ENCODE measurements at places on chromosomes 5 and 9.

DNA sequence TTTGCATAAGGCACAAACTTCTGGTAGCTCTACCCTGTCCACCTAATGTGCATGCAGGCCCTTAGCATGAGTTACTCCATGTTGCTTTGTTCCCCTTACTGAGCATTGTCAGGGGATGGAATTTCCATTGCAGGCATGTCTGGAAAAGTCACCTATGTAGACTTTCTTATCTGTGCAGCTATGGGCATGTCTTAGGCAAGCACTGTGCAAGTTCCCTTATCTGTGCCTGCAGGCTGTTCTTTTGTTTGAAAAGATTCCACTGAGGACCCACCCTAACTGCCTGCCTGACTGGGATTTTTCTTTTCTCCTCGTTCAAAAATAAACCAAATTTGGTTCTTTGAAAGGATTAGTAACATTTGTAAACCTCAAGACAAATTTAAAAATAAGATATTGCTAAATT lies 587.0 kb downstream of the CDH18 start:
- no peak for DNase-seq

GRCh38 chr5:87825583-87825982 lies 412.9 kb upstream of the CCNH start:
- DNase-seq: no peak

DNA sequence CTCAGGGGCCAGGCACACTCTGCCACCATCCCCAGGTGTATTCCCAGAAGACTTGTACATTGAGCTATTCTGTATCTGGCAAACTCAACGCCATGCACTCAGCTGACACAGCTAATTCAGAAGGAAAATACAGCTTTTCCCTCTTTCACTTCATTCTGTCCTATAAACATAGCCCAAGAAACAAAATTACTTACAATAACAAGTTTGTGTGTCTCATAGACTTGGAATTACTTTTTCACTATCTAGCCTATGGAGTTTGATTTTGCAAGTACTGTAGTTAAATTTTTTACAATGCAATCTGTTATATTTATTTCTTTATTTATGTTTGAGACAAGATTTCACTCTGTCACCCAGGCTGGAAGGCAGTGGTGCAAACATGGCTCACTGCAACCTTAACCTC lies 125.1 kb upstream of the KLF9 start:
- DNase-seq: no peak

DNA sequence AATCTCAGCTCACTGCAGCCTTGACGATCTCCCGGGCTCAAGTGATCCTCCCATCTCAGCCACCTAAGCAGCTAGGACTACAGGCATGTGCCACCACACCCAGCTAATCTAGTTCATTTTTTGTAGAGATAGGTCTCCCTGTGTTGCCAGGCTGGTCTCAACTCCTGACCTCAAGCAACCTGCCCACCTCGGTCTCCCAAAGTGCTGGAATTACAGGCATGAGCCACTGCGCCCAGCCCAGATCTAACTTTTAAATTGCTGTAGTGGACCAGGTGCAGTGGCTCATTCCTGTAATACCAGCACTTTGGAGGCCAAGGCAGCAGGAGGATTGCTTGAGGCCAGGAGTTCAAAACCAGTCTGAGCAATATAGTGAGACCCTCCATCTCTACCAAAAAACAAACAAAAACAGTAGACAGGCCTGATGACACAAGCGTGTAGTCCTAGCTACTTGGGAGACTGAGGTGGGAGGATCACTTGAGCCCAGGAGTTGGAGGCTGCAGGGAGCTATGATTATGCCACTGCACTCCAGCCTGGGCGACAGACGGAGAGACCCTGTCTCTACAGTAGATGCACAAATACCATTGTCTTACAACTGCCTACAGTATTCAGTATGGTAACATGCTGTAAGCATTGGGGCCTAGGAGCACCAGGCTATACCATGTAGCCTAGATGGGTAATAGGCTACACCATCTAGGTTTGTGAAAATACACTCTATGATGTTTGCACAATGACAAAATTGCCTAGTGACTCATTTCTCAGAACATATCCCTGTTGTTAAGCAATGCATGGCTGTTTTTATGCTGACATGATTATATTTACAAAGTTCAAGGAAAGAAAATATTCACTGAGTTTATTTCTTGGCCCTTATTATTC lies 1.5 kb upstream of the SIT1 start:
- no peak for DNase-seq

DNA sequence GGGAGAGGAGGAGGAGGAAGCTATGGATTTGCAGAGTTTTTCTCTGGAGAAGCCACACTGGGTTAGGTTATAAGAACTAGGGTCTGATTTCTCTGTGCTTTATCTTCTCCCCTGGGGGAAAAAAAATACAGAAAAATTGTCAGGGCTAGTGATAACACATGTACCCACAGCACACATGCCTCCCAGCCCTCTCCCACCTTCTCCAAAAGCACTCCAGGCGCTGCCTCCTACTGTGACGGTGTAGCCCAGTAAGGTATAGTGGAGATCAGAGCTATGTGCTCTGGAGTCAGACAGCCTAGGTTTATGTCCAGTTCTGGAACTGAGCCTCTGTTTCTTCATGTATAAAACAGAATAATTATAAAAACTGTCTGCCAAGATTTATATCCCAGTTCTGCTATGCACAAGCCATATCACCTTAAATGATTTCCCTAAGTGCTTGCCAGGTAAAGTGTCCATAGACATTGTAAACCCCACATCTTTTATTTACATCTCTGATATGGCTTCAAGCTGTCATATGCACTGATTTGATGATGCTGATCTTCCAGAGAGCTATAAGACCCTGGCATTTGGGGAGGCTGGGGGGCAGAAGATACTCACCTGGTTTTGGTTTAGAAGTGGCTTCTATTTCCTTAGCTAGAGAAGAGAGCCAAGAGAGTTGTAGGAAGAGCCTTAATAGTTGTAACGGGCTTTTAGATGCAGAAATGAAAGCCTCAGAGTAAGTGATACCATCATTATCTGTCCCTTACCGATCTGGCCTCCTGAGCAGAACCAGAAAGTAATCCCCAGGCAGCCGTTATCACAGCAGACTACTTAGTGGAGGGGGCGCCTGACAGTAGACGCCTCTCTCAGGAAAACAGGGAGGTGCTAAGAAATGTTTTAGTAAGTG lies 7.6 kb downstream of the SLC1A3 start:
- DNase-seq: no peak

- DNase-seq: no peak
Observed at GRCh38 chr5:151733358-151734063, 24.9 kb downstream of the ATOX1 start.

GRCh38 chr5:127001621-127002296 lies 28.6 kb downstream of the MARCHF3 start:
- no peak for DNase-seq

DNA sequence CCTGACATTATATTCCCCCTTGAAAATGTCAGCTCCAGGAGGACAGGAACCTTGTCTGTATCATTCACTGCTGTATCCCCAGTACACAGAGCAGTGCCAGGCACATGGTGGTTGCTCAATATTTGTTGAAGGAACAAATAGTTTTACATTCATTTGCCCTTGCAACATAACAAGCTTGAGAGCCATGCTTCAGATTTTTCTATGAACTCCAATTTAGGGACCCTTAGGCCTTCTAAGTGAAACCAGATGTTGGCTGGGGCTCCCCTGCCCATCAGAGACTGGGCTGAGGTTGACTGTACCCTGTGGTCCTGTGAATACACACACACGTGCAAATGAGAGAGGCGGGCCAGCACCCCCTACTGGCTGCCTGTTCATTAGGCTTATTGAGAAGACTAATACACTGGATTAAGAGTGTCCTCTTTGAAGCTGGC lies 214.9 kb upstream of the WWC1 start:
- DNase-seq: no peak

- no peak for DNase-seq
Observed at GRCh38 chr5:157189223-157189622, 8.6 kb downstream of the ITK start.

DNA sequence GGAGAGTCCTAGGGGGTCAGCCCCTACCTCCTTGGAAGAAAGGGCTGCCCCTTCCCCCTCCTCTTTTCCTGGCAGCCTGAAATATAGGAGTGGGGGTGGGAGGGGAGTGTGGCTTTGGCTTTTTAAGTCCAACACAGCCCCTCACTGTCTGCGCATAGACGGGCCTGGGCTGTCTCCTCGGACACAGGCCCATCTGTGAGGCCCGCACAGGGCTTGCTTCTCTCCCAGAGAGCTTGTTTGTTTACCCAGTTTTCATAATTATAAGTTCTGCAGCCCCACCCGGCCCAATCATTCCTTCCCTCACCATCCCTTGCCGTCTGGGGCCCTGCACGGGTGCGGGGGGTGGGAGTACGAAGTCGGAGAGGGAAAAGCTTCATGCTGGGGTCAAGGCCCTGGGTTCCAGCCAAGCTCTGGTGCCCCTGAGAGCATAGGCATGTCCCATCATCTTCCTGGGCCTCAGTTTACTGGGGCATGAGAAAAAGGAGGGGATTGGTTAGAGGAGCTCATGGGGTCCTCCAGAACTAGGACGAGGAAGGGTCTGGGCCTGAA lies 54.0 kb upstream of the STXBP1 start:
- no peak for DNase-seq

- no peak for DNase-seq
Observed at GRCh38 chr9:135394699-135395645, 84.6 kb upstream of the PPP1R26 start.

DNA sequence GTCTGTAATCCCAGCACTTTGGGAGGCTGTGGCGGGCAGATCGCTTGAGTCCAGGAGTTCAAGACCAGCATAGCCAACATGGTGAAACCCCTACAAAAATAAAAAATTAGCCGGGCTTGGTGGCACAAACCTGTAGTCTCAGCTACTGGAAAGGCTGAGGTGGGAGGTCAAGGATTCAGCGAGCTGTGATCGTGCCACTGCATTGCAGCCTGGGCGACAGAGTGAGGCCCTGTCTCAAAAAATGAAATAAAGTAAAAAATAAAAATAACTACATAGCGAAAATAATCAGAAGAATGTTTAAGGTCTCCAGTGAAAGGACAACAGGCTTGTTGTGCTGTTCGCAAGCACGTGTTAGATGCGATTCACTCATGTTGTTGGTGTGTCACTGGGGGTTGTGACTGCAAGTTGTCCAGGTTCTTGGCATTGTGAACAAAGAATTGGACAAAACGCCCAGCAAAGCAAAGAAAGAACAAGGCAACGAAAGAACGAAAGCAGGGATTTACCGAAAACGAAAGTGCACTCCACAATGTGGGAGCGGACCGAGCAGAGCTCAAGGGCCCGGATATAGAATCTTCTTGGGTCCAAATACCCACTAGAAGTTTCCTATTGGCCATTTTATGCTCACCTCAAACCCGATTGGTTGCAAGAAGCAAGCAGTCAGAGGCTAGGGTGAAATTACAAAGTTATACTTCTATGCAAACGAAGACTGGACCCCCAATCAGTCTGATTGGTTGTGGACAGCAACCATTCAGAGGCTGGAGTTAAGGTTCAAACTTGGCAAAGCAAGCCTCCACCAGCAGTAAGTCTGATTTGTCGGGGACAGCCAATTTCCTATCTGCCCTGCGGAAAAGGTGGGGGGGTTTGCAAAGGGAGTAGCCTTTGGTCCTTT lies 844 bp upstream of the MCCC2 start:
- no peak for DNase-seq

- no peak for DNase-seq
Observed at GRCh38 chr5:130975847-130976246, 189.2 kb downstream of the HINT1 start.

GRCh38 chr5:99636663-99637062 lies 707.9 kb upstream of the CHD1 start:
- DNase-seq: no peak

DNA sequence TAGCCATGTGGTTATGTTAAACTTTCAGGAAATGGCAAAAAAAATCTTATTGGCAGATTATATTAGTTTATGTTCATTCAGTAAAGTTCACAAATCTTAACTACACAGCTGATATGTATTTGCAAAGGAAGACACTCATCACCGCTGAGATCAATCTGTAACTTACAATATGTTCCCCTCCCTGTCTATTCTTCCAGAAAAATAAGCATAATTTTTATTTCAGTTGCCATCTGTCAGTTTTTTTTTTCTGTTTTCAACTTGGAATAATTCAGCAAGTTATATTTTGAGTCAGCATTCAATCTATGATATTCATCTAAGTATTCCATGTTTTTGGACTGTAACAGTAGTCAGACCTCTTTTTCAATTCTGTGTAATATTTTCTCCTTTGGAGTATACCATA lies 1019.9 kb upstream of the PTPRD start:
- DNase-seq: no peak

GRCh38 chr5:160356550-160357347 lies 13.7 kb downstream of the C1QTNF2 start:
- DNase-seq: no peak

- DNase-seq: no peak
Observed at GRCh38 chr9:120481248-120481647, 98.7 kb downstream of the CDK5RAP2 start.

GRCh38 chr5:161314033-161314432 lies 232.5 kb downstream of the GABRB2 start:
- DNase-seq: no peak

- no peak for DNase-seq
Observed at GRCh38 chr9:37522971-37523370, 37.2 kb downstream of the POLR1E start.

DNA sequence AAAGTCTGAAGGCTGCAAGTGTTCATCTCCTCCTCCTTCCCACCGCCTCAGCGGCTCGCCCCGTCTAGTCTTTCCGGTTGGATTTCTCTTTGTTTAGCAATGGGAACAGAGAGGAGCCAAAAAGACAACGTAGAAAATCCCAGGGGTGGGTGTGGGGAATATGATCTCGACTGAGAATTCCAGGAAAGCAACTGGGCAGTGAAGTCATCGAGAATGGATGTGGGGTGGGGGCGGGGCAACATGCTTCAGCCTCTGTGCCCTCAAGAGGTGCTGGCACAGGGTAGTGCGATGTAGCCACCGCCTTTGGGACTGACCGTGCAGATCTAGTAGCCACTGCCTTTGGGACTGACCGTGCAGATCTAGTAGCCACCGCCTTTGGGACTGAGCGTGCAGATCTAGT lies 12.9 kb downstream of the MSX2 start:
- no peak for DNase-seq

DNA sequence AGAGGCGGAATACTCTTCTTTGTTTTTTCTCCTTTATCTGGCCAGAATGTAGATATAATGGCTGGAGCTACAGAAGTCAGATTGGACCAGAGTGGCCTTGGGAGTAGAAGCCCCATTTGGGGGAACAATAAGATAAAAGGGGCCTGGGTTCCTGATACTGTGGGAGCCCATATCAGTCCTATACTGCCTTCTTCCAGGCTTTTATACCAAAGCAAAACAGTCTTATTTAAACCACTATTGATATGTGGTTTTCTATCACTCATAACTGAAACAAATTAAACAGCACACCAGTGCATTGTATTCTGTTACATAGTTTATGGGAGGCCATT lies 14.3 kb downstream of the SPAAR start:
- no peak for DNase-seq

- DNase-seq: no peak
Observed at GRCh38 chr5:145958436-145958835, 22.1 kb downstream of the SH3RF2 start.

DNA sequence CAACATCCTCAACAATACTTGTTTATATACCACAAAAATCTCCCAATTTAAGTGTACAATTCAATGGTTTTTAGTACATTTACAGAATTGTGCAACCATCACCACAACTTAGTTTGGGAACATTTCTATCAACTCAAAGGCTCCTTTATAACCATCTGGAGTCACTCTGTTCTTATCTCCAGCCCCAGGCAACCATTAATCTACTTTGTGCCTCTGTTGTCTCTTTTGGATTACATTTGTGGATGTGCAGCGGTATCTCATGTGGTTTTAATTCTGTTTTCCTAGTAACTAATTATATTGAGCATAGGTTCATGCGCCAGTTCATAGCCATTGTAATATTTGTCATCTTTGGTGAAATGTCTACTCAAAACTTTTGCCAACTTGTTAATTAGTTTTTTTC lies 14.4 kb downstream of the ADAMTS19 start:
- no peak for DNase-seq
